Endodermal cell (in vitro differentiated cells): ENCODE measurements at places on chromosomes 11 and 22. TPM values are rescaled to one million over a fixed set of nuclear protein-coding genes. Genes with fewer than 3 reads are reported as not detected.

- peak; percentile 91 for DNase-seq
Measured at GRCh38 chr11:1652771-1653540, 23.4 kb downstream of the KRTAP5-5 start.

GRCh38 chr11:83063073-83063754 is 8.5 kb downstream of the RAB30 start:
- no peak for DNase-seq

DNA sequence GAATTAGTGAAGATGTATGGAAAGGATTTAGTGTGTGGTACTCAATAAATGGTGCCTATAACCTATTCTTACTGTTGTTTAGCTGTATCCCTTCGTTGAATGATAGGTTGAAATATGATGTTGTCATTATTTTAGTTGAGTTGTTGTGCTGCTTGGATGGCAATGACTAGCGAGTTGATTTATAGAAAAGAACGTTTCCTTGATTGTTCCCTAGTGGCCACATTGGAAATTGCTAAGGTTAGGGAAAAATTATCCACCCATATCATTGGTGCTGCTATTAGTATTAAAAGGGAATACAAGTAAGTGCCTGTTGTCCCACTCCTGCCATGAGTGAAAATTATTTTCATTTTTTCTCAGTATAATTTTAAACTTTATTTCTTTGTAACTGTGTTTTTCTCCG is 14.5 kb downstream of the EMSY start:
- no peak for DNase-seq

DNA sequence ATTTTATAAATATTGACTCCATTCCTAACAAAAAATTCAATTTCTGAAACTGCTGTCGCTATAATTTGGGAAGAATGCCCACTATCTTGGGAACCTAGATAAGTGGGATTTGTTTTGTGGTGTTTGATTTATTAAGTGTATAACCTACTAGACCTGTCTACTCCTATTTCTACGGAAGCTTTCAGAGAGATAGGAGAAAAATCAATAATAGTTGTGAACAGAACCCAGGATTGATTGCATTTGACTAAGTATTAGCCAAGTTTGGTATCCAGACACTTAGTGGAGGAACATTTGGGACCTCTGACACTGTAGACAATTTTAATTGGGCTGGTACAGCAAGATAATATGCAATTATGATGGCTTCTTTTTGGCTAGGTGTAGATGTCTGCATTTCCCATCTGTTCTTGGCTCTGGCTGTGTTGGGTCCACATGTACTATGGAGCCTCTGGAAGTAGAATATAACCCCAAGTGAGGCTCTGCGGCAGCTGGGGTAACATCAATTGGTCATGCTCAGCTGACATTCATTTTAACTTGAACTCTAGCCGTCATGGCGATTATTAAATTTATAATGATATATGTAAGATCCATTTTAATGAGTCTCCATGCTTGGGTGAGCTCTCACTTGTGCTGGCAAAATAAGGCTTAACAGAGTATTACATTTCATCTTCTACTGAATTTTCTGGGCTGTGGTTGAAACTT is 111.5 kb upstream of the E2F8 start:
- DNase-seq = no peak

DNA sequence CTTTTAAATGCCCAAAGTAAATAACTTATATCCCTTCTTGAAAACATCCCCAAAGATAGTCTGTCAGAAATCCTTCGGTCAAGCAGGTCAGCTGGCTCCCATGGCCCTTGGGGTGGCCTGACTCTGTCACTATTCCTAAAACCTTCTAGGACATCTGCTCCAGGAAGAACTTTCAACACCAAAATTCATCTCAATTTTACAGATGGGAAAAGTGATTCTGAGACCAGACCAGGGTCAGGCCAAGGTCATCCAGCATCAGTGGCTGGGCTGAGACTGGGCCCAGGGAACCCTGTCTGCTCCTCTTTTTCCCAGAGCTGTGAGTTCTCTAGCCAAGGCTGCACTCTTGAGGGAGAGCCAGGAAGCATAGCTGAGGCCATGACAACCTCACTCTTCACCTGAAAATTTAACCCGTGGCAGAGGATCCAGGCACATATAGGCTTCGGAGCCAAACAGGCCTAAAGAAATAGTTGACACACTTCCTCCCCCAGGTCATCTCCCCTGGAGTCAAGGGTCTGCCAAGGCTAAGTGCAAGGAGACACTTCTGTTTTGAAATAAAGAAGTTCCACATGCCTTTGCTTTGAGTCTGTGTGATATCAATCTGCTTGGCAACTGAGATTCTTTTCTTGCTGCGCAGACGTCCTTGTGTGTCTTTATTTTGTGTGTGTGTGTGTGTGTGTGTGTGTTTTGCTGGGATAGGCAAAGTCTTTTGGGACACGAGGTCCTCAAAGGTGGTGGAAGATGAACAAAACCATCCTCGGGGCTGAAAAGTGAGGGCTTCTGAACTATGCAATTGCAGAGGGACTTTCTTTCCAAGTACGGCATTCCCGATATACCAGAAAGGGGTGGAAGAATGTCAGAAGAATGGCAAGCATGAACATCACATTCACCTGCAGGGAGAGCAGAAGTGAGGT is 16.8 kb upstream of the PRG2 start:
- DNase-seq = no peak

DNA sequence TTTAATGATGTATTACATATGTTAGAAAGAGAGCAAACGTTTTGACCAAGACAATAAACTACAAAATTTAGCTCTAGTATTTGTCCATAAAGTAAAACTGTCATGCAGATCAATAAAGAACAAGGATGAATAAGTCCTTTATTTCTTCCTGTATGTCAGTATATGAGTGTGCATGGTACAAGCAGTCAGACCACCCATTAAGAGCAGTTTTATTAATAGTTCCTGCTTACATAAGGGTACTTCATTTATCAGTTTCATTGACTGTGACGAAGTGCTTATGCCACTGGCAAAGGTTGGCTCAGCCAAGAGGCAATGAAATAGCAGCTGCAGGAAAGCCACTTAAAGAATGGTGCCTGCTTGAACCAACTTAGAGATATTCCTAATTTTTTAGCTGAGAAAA is 913.0 kb upstream of the CNTN5 start:
- DNase-seq = no peak

DNA sequence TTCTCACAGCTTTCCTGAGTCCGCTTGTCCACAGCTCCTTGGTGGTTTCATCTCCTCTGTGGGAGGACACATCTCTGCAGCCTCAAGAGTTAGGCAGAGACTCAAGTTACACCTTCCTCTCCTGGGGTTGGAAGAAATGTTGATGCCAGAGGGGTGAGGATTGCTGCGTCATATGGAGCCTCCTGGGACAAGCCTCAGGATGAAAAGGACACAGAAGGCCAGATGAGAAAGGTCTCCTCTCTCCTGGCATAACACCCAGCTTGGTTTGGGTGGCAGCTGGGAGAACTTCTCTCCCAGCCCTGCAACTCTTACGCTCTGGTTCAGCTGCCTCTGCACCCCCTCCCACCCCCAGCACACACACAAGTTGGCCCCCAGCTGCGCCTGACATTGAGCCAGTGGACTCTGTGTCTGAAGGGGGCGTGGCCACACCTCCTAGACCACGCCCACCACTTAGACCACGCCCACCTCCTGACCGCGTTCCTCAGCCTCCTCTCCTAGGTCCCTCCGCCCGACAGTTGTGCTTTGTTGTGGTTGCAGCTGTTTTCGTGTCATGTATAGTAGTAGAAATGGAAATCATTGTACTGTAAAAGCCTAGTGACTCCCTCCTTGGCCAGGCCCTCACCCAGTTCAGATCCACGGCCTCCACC is 11.7 kb downstream of the RASD2 start:
- DNase-seq = peak; percentile 94

- no peak for DNase-seq
Measured at GRCh38 chr22:37027556-37027955, 8.0 kb downstream of the MPST start.

GRCh38 chr11:82989628-82990404 is 81.9 kb downstream of the RAB30 start:
- DNase-seq = no peak

GRCh38 chr11:126808836-126809235 is 191.7 kb downstream of the KIRREL3 start:
- DNase-seq = no peak

GRCh38 chr11:111006227-111006626 is 239.3 kb upstream of the POU2AF2 start:
- DNase-seq = no peak

DNA sequence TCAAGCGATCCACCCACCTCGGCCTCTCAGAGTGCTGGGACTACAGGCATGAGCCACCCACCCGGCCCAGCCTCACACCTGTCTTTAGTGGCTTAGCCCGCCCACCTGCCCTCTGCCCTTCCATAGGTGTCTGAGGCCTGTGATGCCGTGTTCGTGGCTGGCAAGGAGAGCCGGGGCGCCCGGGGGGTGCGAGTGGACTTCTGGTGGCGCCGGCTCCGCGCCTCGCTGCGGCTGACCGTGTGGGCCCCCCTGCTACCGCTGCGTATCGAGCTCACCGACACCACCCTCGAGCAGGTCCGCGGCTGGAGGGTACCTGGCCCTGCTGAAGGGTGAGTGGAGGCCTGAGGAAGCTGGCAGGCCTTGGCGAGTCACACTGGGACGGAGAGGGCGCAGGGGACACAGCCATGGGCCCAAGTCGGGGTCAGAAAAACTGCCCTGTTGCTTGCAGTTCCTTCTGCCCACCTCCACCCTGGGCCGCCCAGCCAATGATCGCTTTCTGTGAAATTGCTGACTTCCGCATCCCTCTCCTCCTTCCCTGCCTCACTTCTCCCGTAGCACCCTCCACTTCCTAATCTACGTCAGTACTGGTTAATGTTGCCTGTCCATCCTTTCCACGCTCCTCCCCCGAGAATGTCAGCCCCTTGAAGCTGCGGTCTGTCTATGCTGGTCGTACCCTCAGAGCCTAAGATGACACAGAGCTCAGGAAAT is 9.3 kb downstream of the TMEM132A start:
- DNase-seq = no peak

DNA sequence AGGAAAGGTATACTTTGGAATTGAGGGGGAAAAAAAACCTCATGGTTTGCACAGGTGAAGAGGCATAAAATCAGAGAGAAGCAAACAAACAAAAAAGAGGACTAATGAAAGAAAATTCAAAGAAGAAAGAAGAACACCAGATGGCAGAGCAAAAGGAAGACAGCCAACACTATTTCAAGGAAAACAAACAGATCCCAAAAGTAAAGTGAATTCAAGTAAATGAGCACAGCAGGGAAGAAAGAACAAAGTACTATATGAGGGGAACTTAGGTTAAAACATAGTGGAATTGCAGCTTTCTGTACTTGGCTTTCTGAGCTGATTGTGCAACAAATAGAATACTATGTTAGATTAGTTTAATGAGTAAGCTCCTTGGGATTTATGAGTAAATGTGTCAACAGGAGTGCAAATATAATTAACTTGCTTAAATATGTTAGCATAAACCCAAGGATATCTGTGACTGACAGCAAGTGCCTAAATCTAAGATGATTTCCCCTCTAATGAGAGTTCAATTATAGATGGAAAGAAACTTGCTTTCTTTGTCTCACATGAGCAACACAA is 404.6 kb upstream of the CNTN5 start:
- DNase-seq = no peak

DNA sequence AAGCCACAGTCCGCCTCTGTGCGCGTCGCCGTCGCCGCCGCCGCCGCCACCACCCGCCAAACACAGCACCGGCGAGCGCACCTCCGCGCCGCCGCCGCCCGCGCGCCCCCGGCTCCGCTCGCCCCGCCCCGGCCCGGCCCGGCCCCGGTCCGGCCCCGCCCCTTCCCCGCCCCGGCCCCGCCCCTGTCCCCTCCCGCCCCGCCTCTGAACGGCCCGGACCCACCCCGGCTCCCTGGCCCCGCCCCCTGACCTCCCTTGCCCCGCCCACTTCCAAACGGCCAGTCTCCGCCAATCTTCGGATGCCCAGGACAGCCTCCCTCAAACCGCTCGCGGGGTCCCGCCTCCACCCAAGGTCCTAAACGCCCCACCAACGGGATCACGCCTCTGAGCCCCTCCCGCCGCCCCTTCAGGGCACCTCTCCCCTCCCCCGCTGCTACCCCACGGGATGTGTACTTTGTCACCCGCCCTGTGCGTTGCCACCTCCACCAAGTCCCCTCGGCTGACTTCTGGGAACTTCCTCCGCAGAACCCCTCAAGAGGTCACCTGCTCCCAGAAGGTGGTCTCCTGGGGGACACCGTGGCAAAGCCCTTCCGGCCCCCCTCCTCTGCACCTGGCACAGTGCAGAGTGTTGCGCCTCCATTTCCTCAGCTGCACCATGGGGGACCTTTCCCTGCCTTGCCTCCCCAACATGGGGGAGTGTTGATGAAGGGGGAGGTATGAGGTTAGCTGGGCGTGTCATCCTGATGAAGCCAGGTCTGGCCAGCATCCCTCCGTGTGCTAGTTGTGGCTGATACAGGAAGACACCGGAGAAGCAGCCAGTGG is at the start of gene KIAA0930:
KIAA0930 (minus strand) TSS at position 85 of the 822 bp plus-strand sequence. CDS start 191 bp downstream, outside the sequence.
- peak; percentile 96 for DNase-seq

DNA sequence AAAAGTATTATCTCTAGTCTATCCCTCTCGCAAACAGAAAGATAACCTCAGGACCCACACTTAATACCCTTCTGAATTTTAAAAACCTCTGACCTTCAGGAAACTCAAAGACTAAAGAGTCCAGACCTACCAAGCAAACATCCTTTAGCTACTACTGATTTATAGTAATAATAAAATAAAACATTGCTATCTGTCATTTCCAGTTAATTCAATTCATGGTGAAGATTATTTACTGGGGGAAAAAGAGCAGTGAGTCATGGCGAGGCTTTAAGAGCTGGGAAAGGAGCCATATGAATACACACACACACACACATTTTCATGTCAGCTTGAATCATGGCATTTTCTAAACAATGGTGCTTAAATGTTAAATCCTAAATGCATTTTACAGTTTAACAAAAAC is 87.1 kb downstream of the FAM76B start:
- DNase-seq = no peak

Gene PNPLA3
- total RNA-seq = 48.1 to 62.4 TPM (median 51.0 TPM) in 3 replicates

Gene SLC37A2
- total RNA-seq = 1.0 and 1.2 TPM in 2 replicates

Gene RAB36
- 1.6 and 2.6 TPM in 2 replicates for total RNA-seq

Gene ARHGEF17
- total RNA-seq = 34.0 to 40.9 TPM (median 39.0 TPM) in 3 replicates

Gene PANX3
- total RNA-seq = not detected in 3 replicates

Gene SHANK3
- total RNA-seq = 10.5 and 11.1 TPM in 2 replicates

Gene CAVIN3
- total RNA-seq = 38.9 to 56.6 TPM (median 42.2 TPM) in 3 replicates
